Naive thymus-derived CD8-positive, alpha-beta T cell (primary cell): ENCODE measurements at places on chromosomes 5 and 9. TPM values are rescaled to one million over a fixed set of nuclear protein-coding genes. Genes with fewer than 3 reads are reported as not detected.

Gene PCDHGA1
- 0.38 TPM for total RNA-seq

Gene KIAA0825
- 1.6 TPM for total RNA-seq

Gene SH2D3C
- total RNA-seq = 45.1 TPM

Gene ZFAND5
- total RNA-seq = 152 TPM

Gene C5orf52
- total RNA-seq = not detected

Gene LECT2
- total RNA-seq = not detected

Gene CTNNA1
- total RNA-seq = 5.1 TPM

Gene ZNF879
- 20.3 TPM for total RNA-seq
